Mesothelial cell of epicardium (in vitro differentiated cells): ENCODE measurements at places on chromosomes 3 and 15.

GRCh38 chr3:33063651-33064051, 33.3 kb downstream of the GLB1 start:
- no peak for DNase-seq

DNA sequence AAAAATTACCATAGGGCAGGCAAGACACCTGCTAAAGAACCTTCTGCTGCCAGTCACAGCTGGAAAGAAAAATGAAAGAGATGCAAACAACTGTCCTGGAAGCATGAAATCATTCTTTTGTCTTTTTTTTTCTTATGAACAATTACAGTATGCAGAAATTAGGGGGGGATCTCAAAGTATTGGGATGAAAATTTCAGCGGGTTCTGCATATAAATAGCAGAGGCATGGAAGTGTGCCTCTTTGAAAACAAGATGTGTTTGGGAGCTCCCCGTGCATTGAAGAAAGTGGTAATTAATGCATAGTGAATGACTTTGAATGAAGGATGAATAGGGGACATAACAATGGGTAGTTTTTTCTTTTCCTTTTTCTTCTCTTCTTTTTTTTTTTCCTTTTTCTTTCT, 431.2 kb downstream of the SOX2 start:
- no peak for DNase-seq

DNA sequence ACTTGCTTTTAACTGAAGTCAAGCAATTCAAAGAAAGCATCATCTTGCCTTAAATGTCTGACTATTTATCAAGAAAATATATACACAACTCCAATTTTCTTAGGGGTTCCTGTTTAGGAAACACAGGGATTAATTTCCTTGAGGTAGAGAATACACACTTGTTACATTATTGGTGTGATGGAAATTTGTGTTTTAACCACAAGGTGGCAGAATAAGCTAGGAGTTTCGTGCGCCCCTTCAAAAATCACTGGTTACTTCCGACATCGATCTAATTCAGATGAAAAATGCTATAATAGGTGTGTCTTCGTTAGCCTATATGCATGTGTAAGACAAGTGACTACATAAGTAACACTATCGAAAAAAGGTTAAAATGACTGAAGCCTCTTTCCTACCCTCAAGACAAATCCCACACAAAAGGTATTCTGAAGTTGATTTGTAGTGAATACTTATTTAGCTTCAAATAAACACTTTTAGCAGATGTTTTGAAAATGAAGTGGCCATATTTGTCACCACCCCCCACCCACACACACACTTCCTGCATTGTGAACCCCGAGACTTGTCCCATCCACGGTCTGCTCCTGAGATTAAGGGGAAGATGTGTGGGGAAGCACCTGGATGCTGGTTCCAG, 246.5 kb downstream of the ROBO1 start:
- DNase-seq: no peak

- DNase-seq: no peak
These were observed 88.6 kb downstream of the TRIM42 start for GRCh38 chr3:140766465-140766864.

DNA sequence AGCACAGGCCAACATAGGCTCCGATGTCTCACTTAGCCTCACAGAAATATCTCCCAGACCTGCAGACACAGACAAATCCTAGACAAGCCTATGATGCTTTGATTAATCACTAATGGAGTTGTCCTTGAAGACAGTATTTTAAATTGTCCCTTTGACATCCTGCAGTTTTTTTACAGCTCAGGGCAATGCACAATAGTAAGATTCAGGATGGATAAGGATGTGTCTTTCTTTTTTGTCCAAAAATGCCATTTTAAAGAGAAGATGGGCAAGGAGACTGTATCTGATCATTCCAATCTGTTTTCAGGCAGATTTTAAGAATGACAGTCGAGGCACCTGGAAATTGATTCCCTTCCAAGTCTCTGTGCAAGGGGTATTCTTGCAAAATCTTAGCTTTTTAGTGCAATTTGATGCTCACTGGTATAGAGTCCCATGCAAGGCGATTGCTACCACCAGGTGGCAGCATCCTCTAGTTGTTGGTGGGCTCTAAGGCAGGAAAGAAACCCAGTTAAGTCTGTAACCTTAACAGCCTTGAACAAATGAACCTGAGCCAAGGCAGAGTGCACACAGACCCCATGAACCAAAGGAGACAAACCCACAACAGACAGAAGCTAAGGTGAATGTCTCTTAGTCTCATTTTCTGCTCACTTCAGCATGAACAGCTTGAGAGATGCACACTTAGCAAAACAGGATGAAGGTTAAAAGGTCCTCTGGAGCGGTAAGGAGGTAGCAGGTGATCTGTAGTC, 51.2 kb upstream of the MINAR1 start:
- peak; percentile 86 for DNase-seq

- no peak for DNase-seq
These were observed 4.3 kb downstream of the RYR3 start for GRCh38 chr15:33315044-33315443.

GRCh38 chr3:46903341-46904302, 26.1 kb downstream of the PTH1R start:
- no peak for DNase-seq

DNA sequence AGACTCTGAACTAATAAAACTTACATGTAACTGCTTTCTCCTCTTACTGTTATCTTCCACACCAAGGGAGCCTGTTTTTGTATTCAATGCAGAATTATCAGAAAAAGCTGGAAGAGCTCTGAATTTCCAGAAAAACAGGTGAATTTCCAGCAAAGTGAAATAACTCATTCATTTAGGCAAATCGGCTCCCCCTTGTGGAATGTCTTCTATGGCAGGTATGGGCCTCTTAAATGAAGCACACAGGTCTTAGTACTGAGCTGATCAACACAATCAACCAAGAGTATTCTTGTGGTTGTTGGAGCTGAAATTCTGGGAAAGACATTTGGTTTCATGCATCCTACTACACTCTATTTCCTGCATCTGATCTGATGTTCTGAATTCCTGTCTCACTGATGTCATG, 31.0 kb upstream of the PTPRG start:
- no peak for DNase-seq

DNA sequence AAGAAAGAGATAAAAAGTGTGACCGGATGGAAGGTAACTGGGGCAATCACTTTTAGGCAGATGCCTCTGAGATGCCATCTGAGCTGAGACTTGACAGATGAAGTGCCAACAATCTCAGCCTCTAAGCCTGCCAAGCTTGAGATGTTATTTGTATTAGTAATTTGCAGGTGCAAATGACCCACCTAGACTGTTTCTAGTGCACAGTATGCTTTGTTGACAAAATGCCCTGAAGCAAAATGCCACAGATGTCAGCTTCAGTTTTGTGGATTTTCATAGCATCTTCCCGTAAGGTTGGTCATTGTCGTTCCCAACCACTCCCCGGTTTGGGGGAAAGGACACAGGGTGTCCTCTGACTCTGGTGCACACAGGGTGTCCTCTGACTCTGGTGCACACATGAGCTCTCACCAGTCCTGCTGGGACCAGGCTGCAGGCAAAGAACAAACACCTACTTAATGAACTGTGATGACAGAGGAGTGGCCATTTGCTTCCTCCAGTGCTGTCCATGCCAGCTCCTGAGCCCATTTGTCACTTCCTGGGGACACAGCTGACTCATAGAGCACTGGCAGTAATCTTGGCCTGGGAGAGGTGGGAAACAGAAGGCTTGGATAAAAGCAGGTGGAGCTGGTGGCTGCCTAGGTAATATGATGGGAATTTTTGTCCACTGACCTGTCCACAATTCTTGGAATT, 16.7 kb upstream of the PPP1R2 start:
- no peak for DNase-seq

DNA sequence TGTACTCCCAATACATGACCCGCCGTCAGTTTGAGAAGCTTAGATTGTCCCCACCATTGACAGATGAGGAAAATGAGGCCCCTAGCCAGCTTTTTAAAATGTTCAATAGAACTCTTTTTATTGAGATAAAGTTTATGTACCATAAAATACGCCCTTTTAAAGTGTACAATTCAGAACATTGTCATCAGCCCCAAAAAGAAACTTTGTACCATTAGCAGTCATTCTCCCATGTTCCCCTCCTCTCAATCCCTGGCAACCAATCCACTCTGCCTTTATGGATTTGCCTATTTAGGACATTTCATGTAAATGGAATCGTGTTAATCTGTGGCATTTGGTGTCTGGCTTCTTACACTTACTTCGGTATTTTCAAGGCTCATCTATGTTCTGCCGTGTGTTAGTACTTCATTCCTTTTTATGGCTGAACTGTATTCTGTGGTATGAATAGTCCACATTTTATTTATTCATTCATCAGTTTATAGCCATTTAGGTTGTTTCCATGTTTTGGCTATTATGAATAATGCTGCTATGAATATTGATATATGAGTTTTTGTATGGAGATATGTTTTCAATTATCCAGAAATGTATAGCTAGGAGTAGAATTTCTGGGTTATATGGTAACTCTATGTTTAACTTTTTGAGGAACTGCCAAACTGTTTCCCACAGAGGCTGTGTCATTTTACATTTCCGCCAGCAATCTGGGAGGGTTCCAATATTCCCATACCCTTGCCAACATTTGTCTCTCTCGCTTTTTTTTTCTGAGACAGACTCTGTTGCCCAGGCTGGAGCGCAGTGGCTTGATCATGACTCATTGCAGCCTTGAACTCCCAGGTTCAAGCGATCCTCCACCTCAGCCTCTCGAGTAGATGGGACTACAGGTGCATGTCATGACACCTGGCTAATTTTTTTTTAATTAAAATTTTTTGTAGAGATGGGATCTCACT, 15.3 kb upstream of the PTPN23 start:
- DNase-seq: no peak

DNA sequence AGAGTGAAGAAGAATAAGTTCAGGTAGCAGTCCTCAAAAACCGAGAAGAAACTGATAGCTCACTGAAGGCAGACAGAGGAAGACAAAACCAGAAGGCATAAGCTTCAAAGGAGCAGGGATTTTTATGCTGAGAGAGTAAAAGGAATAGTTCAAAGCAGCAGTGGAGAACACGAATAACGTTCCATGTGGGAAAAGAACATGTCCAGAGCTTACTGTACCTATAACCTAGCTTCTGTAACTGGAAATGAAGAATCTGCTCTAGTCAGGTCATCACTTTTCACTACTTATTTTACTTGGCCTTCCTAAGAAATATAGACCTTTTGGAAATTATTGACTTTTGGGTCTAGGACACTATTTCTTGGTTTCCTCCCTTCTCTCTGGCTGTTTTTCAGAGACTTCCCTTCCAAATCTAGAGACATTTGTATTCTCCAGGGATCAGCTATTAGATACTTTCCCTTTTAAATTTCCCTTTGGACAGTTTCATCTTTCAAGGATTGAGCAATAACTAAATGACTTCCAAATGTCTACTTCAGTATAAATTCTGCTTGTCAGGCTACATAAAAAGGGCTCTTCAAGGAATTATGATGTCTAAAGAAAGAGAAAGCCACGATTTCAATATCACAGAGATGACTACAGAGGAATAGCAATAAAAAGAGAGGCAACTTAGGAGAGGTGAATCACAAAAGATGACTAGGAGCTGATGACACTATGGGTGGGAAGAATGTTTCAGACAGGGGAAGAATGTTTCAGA, 46.7 kb downstream of the UBE3A start:
- no peak for DNase-seq

DNA sequence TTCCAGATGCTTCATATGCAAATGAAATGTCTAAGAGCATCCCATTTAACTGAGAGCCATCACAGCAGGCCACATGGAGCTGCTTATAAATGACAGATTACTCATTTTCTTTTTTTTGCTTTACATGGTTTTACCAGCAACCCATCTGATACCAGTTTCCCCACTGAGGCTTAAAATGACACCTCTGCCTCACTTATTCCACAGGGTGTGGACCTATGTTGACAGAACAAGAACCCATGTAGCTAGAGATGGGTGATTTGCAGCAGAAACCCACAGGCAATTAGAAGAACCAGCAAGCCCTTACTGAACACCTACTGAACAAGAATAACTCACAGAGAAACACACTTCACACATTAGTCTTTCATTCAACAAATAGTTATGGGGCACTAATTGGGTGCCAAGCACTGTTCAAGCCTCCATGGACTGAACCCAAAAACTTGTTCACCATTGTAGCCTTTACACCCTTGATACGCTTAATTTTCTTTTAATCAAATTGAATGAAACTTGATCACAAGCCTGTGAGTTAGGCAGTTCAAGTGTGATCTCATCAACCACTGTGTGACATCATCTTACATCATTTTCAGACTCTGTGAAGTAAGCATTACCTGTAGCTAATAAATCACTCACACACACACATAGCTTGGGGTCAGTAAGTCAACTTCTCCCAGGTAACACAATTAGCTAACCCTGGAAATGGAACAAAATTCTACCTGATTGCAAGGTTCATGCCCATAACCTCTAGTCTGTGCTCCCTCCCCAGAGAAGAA, 45.4 kb downstream of the MAGI1 start:
- DNase-seq: no peak

DNA sequence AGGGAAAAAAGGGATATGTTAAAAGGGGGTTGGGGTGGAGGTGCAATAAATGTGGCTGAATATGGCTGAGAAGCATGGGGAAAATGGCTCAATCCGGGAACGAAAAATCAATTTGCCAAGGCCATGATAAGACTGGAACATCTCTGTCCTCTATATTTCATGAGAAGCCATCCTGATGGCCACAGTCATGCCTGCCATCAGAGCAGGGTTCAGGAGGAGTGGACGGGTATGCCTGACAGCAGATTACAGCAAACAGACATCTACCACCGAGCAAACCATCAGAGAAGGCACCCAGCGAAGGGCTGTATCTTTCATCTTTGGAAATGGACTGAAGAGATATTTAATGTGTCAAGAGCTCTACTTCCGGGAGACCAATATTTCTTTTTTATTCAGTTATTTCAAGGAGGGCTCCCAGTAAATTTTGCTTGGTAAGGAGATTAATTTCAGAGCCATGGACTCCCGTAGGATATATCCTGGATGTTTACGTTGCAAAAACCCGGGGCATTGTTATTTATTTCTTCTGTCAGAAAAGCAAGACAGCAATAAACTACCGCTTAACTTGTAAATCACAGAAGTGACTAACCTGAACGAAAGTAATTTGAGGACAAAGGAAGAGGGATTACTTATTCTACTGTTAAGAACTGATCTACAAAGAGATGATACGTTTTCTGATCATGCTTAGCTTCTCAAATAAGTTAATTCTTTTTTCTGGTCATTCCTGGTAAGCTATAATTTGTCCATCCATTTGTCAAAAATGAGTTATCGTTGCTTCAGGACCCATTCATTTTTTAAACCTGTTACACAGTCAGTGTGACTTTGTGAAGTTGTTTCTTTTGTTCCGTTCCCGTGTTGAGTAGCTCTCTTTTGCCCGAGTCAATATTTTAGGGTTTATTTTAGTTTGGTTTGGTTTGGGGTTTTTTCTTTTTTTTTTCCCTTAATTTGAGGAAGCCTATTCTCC, 80.6 kb upstream of the CHD2 start:
- no peak for DNase-seq

DNA sequence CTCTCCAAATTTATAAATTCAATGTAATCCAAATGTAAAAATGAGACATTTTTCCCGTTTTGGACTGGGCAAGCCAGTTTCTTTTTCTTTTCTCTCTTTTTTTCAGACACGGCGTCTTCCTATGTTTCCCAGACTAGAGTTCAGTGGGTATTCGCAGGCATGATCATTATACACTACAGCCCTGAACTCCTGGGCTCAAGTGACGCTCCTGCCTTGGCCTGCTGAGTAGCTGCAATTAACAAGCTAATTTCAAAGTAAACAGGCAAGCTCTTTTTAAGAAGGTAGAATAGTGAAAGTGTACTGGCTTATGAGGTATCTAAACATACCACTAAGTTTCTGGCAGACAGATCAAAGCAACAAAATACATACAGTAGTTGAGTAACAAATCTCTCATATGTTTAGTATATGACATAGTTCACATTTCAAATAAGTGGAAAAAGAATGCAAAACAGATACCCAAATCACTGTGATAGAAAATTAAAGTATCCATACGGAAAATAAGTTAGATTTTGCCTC, 13.5 kb downstream of the HIGD1A start:
- DNase-seq: no peak

- no peak for DNase-seq
These were observed 18.0 kb downstream of the KLHL24 start for GRCh38 chr3:183653209-183654064.
